Ascending aorta (tissue), 2 donors: ENCODE measurements at places on chromosomes 6 and 20.

- no peak for DNase-seq
Observed at GRCh38 chr6:110544472-110544871, 68.1 kb upstream of the SLC22A16 start.

DNA sequence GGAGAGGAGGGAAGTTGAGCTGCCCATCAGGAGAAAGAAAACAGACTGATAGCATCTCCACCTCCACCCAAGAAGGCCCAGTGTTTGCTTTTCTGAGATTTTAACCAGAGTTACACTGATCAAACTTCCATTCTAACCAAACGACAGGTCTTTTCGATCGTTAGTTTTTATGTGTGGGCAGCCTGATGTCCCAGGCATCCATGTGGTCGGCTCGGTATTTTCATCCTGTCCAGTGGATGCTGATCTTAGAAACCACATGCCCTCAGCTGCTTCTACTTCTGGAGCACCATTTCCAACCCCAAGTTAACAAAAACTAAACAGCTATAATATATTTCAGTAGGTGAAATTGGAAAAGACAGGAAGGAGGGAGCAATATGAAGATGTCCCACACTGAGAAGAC, 536.8 kb upstream of the JAG1 start:
- no peak for DNase-seq

DNA sequence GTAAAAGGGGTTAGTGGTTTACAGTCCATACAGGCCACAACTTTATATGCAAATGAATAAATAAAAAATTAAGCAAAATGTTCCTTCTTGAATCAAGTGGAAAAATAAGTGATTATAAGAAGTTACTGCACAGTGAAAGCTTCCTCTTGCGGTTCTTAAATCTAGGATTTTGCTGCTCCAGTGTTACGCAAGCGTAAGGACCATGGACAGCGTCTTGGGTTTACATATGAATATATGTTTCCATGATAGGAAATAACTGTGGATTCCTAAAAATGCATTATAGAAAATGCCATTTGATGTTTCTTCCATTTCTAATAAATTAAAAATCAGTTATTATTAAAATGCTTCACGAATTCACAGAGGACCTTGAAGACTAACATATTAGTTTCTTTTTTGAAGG, 176.6 kb upstream of the POU3F2 start:
- DNase-seq, result no peak

DNA sequence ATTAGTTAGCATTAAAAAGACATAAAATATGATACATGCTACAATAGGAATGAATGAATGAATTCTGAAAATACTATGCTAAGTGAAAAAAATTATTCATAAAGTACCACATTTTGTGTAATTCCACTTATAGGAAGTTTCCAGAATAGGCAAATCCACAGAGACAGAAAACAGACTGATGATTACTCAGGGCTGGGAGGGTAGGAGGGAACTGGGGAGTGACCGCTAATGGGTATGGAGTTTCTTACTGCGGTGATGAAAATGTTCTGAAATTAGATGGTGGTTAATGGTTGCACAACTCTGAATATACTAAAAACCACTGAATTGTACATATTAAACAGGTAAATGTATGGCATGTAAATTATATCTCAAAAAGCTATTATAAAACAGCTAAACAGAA, 22.6 kb downstream of the FERMT1 start:
- DNase-seq, result no peak

- DNase-seq, result no peak
Observed at GRCh38 chr20:46307139-46307998, 929 bp downstream of the CDH22 start.

DNA sequence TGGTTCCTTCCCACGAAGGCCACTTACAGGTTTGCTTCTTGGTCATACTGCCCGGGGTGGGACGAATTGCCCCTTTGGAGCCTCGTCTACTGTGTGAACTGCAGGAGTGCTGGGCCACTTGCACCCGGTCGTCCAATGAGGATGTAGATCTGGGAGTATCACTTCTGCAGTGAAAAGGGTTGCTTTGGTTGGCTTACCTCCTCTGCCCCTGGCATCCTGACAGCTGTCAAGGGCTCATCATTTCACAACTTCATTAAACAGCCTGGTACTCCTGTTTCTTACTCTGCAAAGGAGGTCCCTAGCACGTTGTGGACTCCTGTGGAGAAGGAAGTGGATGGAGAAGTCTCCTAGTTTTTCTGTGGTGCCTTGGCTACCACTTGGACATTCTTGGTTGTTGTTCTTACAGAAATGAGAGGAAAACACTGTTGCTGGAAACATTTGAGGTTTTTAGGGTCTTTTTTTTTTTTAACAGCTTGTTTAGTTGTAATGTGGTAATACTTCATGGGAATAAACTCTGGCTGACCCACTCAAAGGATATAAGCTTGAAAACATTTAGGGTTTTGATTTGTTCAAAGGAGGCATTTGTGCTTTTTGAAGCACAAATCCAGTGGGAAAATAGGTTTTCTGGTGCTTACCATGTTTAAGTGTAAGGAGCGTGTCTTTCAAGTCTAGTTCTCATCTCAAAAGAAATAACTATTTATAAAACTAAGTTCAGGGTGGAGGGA, 60.7 kb downstream of the AKAP12 start:
- DNase-seq, result no peak

GRCh38 chr6:69232911-69233448, 563.8 kb downstream of the LMBRD1 start:
- DNase-seq, result peak; percentile 71

DNA sequence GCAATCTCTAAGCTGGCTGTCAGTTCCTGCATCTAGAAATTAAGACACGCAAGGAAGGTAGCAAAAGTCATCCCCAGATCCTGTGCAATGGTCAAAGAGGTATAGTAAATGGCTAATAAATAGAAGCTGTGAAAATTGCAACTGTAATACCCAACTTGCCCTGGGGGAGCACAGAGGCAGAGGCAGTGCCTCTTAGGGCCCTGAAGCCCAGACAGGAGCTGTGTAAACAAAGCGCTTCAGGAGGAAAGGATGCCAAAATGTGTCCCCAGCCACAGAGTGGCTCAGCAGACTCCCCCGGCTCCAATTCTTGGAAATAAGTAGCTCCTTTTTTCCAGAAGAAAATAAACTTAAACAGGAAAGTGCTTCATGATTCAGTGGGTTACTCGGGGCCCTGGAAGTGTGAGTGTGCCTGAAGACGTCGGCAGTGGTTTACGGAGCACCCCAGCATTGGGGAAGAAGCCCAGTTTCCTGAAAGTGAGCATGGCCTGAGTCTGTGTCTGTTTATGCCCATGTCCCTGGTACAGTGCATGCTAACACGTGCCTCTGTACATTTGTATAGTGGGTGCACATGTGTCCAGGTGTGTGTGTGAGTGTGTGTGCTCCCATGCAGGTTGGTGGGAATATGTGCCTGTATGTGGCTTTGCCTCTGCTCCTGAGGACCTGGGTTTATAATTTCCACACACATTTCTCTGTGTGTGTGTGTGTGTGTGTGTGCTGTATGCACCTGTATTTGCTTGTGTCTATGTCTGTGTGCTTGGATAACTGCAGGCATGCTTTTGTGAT, 246.7 kb downstream of the MAFB start:
- DNase-seq, result no peak

- no peak for DNase-seq
Observed at GRCh38 chr6:163355426-163355991, 59.0 kb upstream of the QKI start.

DNA sequence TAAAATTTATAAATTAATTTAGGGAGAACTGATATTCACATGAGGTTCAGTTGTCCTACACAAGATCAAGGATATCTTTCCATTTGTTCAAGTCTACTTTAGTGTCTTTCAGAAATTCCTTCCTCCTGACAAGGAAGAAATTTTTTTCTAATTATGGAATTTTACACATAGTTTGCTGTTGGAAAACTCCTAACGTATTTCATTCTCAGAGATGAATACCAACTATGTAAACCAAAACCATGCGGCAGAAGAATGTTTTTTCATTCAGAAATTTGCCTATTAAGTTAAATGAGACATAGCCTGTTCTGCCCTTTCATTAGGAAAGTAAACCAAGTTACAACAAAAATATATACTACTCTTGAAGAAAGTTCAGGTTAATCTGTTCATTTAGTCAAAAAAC, 111.2 kb upstream of the PRDM1 start:
- DNase-seq, result no peak

- no peak for DNase-seq
Observed at GRCh38 chr6:32203426-32204267, 11.2 kb upstream of the GPSM3 start.

- no peak for DNase-seq
Observed at GRCh38 chr6:118101831-118102345, 194.8 kb downstream of the SLC35F1 start.

- DNase-seq, result no peak
Observed at GRCh38 chr6:32906539-32906938, 34.3 kb downstream of the HLA-DMB start.

DNA sequence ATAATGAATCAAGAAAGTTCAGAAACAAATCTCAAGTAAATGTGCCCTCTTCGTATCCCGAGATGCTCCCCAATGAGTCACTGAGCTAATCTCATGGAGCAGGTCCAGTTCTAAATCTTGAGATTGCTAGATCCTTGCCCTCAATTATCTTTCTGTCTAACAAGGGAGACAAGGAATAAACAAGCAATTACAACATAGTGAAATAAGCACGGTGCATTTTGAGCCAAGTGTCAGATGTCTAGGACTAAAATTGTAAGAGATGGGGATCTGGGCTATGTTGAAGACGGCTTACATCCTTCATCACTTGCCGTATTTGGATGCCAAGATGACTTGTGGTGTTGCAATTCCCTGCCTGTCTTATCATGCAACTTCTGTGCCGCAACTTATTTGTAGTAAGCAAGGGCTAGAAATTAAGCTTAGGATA, 56.5 kb upstream of the ADGRF1 start:
- no peak for DNase-seq

DNA sequence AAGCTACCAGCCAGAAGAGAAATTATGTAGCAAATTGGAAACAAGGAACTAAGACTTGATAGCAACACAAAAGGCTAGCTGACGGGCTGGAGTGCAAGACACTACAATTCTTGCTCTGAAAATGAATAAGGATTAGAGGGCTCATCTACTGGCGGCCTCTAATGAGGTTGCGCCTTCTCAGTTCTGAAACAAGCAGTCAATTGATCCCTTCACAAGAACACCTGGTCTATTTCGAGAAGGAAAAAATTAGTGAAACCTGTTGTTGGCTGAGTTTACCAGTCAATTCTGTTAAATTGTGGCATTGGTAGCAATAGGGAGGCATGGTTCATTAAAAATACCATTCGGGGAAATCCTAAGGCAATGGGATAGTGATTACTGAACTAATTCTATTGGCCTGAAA, 74.8 kb upstream of the JARID2 start:
- DNase-seq, result no peak

GRCh38 chr6:56573624-56574023, 69.1 kb downstream of the DST start:
- DNase-seq, result no peak

DNA sequence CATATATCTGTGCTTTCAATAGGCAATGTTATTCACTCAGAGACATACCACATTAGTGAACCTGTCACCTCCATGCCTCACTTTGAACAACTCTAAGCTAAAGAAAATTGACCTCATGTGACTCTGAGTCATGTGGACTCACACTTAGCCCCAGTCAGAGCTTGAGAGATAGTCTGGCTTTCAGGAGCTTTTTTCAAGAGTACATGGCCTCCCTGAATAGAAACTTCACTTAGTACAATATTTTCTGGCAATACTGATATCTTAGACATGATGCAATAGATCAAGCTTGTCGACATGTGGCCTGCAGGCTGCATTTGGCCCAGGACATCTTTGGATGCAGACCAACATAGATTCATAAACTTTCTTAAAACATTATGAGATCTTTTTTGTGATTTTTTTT, 8.5 kb downstream of the SPTLC3 start:
- no peak for DNase-seq

DNA sequence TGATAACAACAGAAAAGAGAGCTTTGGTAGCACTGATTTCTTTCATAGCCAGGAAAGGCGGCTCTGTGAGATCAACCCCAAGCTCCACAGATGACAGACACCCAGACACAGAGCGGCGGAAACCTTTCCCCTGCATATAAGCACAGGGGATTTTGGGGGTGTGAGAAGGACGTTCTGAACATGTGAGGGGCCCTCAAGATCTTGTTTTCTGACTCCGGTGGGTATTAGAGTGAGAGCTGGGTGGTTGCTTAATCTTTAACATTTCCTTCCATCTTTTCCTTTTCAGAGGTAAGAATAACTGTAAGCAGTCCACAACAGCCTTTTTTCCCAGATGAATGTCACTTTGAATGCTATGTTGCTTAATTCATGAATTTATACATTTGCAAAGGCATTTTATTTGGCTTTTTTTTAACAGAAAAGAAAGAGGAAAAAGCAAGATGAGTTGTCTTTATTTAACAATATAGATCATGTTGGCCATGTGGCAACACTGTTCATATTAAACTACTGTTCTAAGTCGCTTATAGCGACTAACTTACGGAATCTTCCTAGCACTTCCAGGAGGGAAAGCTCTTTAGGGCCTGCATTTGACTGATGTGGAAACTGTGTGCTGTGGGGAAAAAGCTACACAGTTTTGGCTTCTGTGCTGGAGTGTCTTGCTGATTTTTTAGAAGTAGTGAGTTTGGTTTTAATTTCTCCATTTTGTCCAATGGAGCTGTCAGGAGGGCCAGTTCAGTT, 80.5 kb upstream of the NAA20 start:
- no peak for DNase-seq

DNA sequence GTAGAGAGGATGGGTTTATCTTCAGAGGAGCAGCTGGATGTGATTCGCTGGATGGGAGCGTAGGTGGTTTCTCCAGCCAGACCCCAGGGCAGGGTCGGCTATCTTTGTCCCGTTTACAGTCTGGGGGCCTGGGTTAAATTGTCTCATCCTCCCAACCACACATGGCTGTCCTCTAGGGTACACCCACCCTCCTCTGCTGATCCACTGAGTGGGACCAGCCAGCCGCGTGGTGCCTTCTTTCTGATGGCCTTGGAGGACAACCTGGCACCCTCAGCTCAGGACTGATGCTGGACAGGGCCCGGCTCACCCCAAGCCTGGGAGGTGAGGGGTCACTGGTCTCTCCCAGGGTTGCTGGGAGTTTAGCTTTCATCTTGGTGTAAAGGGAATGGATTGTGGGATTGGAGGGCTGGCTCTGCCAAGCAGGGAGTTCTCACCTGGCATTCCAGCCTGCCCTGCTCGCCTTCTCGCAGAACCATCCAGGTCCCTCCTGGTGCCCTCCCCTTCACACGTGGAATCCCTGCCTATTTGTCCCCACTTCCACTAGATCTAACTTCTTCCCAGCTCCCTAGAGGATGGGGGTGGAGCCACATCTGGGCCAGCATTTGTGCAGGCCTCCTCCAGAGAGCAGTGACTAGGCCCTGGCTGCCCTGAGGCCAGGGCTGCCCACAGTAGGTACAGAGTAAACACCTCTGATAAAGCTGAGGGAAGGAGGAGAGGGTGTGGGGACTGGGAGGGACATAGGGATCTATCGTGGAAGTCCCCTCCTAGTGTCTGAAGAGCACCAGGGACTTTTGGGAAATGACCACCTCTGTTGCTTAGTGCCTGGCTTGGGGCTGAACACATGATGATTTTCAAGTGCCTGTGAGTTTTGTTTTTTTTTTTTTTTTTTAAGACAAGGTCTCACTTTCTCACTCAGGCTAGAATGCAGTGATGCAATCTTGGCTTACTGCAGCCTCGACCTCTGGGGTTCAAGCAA, 1.6 kb downstream of the ITPR3 start:
- DNase-seq, result no peak

GRCh38 chr6:46175976-46176375, 5.2 kb upstream of the ENPP5 start:
- no peak for DNase-seq

GRCh38 chr20:44643596-44644229, 7.8 kb downstream of the ADA start:
- DNase-seq, result peak; percentile 85

- no peak for DNase-seq
Observed at GRCh38 chr20:17939622-17940223, 28.9 kb downstream of the SNX5 start.
